Activated T-helper 1 cell treated with anti-CD3 and anti-CD28 coated beads, Interleukin-12 subunit alpha, Interleukin-12 subunit beta, Interleukin-2, Interleukin-4 antibody, amounts not matched to agents 30 ng/mL and 10 ng/mL and 1 ng/mL, durations not matched to agents 14 hours and 24 hours and 36 hours (primary cell): ENCODE measurements at places on chromosomes 12 and 14. TPM values are rescaled to one million over a fixed set of nuclear protein-coding genes. Genes with fewer than 3 reads are reported as not detected.

The ANKRD9 gene
- 13.4 TPM in 2 replicates for total RNA-seq

The C14orf39 gene
- total RNA-seq = not detected in 2 replicates

The STAT2 gene
- 70.2 and 71.3 TPM in 2 replicates for total RNA-seq

The RAP1B gene
- 244 and 263 TPM in 2 replicates for total RNA-seq

The CLEC7A gene
- total RNA-seq = 0.17 TPM in 1 of 2 replicates, not detected in the other

The ASIC1 gene
- 10.2 and 11.2 TPM in 2 replicates for total RNA-seq

The CHGA gene
- not detected in 2 replicates for total RNA-seq

The TMED10 gene
- total RNA-seq = 195 and 204 TPM in 2 replicates

The LRFN5 gene
- not detected in 2 replicates for total RNA-seq

The RASSF9 gene
- not detected in 2 replicates for total RNA-seq
